Epithelial cell of esophagus (primary cell): ENCODE measurements at places on chromosomes 1 and 21.
A peak's percentile ranks its signal among the peaks of the same experiment; 100 is the strongest.

DNA sequence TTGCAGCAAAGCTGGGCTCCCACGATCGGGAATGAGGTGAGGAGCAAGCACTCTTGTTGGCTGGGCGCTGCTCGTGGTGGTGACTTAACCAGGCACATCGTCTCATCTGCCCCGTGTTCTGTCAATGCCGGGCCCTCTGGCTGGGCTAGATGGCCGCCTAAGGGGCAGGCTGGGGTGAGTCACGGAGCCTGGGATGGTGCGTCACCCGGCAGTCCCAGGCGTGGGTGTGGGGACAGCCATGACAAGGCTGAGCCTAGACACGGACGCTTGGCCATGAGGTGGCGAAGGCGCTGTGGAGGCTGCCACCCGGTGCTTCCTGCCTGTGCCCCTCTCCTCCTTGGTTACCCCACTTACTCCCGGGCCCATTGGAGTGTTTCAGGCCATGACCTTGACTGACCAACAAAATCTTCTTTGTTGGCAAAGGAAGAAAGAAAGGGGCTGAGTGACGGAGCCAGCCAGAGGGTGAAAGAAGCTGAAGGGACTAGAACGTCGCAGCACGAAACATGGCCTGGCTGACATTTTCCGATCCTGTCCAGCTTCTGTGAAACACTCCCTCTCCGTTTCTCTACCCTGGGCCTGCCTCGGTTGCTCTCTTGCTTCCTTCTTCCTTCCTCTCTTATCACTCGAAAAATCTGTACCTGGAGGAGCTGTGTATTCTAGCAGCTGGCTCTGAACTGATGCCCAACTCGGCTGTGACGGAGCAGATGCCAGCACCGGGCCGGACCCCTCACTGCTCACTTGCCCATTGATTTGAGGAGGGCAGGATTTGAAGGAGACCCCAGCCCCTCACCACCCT is 596 bp downstream of the CD247 start:
- peak; percentile 15 for DNase-seq

DNA sequence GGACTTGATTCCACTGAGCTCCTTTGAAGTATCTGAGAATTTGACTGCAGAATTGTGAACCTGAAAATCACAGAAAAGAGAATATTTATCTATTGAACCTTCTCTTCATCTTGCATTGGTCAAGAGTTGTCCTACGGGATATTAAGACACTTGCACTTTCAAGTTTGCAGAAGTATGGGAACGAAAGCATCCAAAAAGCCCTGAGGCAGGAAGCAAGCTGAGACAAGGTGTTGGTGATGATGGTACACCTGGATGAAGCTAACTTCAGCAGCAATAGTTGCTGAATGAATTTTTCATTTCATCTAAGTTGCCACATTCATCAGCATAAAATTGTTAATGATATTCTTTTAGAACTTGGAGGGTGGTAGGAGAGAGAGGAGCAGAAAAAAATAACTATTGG is 686.6 kb upstream of the ADAMTS5 start:
- DNase-seq: peak; percentile 88

GRCh38 chr1:23216771-23217420 is 406 bp downstream of the HTR1D start:
- no peak for DNase-seq

DNA sequence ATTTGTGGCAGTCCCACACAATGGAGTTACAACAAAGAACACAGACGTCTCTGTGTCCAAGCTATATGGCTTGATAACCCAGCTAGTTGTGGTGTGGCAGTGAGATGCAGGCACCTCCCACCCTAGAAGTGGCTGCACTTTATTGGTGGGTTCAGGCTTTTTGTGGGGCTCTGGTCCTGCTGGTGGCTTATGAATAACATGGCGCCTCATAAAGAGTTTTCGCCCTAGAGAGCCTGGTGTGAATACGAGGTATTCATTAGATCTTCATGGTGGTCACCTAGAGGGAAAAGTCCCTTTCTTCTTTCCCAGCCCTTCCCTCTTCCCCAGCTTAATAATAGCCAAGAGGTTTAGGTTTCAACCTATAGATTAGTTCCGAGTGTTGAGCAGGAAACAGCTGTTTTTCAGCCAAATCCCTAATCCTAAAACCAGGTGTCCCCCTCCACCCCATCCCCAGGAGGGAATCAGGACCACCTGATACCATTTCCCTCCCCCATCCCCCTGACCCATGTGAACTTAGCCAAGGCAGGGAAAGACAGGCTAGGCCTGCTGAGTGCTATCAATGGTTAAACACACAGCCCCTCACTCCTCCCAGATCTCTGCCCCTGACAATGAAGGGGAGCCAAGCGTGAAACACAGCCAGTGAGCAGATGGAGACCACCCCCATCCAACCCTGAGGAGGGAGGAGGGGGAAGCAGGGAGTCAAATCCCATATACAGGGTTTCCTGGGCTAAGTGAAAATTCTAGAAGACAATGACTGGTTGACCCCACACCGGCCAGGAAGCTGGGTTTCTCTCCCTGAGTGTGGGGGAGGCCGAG is 58.2 kb downstream of the NFASC start:
- DNase-seq: no peak

DNA sequence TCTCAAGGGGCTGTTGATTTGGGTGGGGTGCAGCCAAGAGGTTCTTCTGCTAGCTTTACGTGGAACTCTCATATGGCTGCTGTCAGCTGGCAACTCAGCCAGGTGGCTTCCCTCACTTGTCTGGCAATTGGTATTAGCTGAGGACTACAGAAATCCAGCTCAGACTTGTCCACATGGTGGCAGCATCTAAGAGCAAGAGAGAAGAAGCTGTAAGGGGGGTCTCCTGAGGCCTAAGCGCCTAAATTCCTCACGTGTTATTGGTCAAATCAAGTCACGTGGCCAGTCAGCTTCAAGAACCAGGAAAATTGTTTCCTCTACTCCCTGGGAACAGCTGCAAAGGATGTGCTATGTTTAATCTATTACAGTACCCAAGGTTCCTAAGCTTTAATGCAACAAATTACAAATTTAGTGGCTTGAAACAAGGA is 4.2 kb upstream of the DYRK3 start:
- DNase-seq: peak; percentile 67

GRCh38 chr1:153888533-153888932 is 34.2 kb downstream of the GATAD2B start:
- DNase-seq: no peak

DNA sequence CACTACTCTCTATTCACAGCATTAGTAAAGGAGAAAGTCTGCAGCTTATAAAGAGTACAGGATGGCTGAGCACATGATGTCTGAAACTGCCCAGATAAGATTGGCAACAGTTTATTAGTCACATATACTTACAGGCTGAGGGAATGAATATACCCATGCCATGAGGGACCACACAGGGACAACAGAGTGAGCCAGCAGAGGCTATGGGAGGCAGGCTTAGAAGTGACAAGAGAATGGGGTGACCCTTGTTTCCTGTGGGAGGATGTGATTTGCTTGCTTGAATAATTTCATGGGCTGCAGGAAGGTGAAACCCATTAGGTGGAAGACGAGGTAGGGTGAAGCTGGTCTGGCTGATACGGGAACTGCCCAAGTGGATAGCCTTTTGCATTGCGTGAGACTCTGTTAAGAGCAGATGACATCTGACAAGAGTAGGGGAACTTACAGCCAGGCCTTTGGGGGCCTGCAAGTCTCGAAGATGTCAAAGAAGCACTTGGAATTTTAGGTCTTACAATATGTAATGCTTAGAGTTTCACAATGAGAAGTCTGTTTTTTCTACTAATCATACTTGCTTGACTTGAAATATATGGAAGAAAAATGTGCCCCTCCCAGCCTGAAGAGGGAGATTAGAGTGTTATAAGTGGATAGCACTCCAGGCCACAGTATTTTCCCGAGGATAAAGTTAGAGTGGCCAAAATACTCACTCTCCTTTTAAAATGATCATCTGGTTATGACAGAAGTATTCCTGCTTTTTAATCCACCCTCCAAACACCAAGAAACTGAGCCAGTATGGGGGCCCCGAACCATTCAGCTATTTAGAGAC is 34.6 kb upstream of the TNFSF4 start:
- DNase-seq: peak; percentile 19

DNA sequence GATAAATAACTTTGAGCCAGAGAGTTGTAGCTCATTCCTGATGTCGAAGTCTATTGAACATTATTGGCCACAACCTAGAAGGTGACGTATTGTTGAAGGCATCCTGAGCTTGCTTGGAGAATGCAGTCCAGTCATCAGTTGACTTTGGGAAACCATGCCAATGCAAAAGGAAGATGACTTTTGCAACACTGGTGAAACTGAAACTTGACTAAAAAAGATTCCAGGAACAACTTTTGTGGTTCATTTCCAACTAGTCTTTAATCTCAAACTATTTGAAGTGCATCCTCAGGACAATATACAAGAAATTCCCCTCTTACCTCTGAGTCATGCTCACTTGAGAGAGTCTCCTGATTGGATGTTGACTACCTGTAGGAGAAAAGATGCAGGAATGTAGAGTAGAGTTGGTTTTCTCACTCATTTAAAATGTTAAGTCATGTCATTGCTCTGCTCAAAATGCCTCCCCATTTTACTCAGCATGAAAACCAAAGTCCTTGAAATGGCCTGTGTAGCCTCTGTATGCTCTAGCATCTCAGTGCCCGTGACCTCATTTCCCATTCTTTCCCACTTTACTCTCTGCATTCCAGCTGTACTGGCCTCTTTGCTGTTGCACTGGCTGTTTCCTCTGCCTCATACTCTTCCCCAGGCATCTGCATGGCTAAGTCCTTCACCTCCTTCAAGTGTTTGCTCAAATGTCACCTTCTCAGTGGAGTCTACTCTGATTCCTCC is 24.4 kb upstream of the LEPR start:
- peak; percentile 44 for DNase-seq

GRCh38 chr21:42236014-42236413 is 17.1 kb downstream of the ABCG1 start:
- no peak for DNase-seq

DNA sequence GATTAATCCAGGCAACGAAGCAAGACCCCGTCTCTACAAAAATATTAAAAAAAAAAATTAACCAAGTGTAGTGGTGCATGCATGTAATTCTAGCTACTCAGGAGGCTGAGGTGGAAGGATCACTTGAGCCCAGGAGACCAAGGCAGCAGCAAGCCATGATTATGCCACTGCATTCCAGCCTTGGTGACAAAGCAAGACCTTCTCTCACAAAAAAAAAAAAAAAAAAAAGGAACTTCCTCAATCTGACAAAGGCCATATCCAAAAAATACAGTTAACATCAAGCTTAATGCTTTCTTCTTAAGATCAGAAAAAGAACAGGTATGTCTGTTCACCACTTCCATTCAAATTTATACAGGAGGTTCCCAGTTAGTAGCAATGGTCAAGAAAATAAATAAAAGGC is 54.4 kb downstream of the EVI5 start:
- DNase-seq: no peak

GRCh38 chr1:192574073-192574472 is 1.5 kb upstream of the RGS1 start:
- no peak for DNase-seq

DNA sequence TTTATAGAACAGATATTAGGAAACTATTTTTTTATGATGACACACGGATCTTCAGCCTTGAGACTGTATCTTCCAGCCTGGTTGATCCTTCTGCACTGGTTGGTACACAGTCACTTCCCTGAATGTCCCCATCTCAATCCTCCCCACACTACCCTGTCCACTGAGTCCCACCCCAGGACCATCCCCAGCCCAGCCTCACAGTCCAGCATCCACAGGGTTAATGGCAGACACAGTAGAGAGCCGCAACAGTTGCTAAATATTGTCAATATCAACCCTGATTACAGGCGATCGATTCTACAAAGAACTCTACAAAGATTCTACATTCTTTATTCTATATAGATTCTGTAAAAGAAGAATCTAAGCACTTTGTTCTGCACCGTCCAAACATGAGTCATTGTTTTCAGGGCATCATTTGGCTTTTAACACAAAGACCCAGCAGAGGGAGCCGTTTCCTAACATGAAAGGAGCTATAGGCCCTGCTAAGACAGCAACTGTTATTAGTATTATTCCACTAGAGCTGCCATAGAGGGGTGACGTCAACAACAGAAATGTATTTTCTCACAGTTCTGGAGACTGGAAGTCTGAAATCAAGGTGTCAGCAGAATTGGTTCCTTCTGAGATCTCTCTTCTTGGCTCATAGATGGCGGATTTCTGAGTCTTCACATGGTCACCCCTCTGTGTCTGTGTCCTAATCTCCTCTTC is 30.1 kb upstream of the IFNAR2 start:
- DNase-seq: peak; percentile 93

DNA sequence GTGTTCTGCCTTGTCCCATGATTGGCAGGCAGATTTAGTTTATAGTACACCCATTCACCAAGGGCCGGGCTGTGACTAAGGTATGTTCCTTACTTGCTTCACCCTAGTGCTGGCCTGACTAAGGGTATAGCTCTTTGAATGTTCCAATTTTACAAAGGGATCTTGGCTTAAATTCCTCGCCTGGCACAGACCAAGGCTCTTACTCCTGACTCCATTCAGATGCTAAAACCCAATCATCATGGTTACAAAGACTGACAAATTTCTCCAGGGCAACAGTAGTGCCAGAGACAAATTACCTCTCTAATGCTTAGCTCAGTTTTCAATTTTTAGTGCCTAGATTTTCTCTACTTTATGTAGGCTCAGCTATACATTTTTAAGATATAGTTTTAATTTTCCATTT is 11.5 kb upstream of the C1orf53 start:
- DNase-seq: no peak

- no peak for DNase-seq
Observed at GRCh38 chr1:211973541-211973940, 61.8 kb downstream of the INTS7 start.

GRCh38 chr1:5982868-5983267 is 9.4 kb downstream of the NPHP4 start:
- DNase-seq: peak; percentile 16

GRCh38 chr1:20008391-20008841 is 29.0 kb upstream of the PLA2G2A start:
- DNase-seq: no peak

DNA sequence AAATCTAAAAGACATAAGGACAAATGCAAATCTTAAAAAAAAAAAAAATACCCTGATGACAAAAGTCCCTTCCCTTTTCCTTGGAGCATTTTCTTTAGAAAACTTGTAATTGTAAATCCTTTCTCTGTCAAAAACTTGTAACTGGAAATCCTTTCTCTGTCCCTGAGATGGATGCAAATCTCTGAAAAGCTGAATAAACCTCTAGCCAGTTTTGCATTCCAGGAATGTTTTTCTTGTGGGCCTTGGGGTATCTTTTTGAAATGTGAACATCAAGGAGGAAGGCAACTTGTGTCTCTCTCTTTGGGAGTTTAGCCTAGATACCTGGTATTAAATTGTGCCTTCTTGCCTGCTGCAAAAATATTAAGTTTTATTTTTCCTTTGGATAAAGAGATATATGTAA is 305.3 kb downstream of the KCNT2 start:
- DNase-seq: no peak

- peak; percentile 98 for DNase-seq
Observed at GRCh38 chr1:80054129-80054528, 1047.6 kb upstream of the ADGRL4 start.
